ENCODE measurements at places on chromosomes 7 and 10.
A peak's percentile ranks its signal among the peaks of the same experiment; 100 is the strongest.

DNA sequence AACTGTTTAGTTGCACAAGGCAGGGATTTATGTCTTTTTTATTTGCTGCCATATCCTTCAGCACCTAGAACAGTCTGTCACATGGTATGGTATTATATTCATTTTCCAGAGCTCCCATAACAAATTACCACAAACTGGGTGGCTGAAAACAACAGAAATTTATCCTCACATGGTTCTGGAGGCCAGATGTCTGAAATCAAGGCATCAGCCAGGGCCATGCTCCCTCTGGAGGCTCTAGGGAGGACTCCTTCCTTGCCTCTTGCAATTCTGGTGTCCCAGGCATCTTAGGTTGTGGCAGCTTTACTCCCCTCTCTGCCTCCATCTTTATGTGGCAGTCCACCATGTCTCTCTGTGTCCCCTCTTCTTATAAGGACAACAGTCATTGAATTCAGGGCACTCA, 43.1 kb downstream of the MET start:
- DNase-seq = no peak

- DNase-seq = no peak
Measured at GRCh38 chr10:26407406-26407969, 30.7 kb upstream of the APBB1IP start.

- no peak for DNase-seq
Measured at GRCh38 chr7:20749906-20750305, 36.8 kb downstream of the SP8 start.

DNA sequence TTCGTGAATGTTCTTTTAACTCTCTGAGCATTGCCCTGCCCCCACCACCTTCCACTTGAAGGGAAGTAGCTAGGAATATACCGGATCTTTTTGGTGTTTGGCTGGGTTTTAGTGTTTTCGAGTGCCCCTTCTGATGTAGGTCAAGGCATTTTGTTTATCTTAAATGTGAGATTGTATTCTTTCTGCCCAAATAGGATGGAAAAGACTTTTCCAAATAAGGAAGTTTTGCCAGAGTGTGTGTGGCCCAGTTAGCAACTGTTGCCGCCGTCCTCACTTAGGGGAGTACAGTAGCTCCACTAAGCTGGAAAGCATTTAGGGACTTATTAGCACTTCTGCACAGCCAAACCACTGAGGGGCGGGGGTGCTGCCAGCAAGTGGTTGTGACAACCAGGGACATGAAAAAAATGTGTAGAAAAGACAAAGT, 29.8 kb upstream of the VCL start:
- DNase-seq = no peak

DNA sequence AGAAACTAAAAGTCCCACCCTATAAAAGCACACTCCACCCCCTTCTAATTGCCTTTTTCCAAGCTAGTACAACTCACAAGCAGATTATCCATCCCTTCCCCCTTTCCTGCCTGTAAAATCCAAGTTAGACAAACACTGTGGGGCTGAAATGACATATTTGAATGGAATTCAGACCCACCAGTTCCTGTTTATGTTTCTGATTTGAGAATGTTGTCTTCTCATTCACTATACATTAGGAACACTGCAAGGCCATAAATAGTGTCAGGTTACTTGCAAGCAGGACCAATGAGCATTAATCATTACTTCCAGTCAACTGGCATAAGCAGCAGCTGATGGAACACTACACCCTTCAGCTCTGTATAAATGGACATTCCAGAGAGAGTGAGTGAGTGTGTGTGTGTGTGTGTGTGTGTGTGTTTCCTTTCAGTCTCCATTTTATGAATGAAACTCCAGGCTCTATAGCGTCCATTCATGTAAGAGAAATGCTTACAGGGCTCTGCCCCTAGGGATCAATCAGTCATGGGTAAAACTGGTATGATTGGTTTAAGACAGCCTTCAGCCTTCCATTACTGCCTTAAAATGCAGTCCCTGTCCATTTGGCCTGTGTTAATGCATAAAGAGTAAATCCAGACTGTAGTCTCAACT, 69.3 kb downstream of the ETV1 start:
- DNase-seq = peak; percentile 11

- no peak for DNase-seq
Measured at GRCh38 chr7:24880886-24881285, 99.1 kb downstream of the OSBPL3 start.

Measured in H7 (cell line).